ENCODE measurements at places on chromosomes 2 and 18.

DNA sequence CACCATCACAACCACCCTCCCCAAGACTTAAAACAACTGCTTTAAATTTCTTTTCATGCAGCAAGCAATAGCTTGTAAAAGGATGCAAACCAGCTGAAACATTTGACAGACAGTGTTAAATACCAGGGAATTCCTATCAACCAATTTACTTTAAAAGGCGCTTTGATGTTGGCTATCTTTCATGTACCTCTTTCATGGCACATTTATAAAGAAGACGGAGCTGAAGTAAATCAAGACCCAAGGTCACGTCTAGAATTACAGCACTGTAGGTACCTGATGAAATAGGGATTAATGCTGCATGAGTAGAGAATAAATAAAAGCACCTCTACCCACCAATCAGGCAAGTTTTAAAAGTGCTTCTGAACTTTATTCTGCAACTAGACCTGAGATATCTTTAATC is 78.9 kb downstream of the SRBD1 start:
- no peak for DNase-seq

DNA sequence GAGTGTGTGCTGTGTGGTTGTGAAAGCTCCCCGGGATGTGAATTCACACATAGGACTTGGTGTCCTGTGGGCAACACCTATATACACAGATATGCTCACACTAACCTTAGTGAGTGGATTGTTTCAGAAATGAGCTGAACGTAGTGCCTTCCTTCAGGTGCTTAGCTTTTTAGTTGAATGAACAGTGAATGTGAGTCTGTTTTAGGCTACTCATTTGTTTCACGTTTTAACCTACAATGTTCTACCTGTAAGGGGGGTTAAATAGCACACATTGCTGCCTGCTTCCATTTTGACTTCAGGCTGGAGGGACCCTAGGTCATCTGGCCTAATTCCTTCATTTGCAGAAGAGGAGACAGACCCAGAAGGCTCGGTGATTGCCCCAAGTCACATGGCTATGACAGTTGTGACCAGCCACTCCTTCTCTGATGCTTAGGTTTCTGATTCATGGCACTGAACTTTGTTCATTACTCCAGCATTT is 1.0 kb downstream of the PLEK start:
- DNase-seq: no peak

- no peak for DNase-seq
Measured at GRCh38 chr2:223943135-223943534, 2.0 kb downstream of the WDFY1 start.

- no peak for DNase-seq
Measured at GRCh38 chr18:48803518-48803917, 147.2 kb downstream of the SMAD7 start.

DNA sequence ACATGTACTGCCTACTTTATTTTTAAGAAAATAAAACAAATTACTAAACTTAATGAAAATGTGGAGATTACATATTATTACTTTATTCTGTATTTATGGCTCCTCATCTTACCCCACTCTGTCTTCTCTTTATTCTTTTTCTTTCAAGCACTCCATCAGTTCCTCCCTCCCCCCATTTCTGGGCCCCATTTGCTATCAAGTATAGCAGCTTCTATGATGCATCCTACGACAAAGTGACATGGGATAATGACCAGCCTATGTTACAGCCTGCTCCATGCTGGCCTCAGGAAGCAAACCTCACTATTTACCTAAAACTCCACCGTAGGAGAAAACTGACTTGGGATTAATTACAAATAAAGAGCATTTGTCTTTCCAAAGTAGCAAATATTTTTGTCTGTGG is 58.8 kb downstream of the RND3 start:
- DNase-seq: no peak

GRCh38 chr2:175366815-175367214 is 185.3 kb upstream of the ATP5MC3 start:
- DNase-seq: peak; percentile 42

GRCh38 chr2:193231634-193232033 is 1036.9 kb upstream of the TMEFF2 start:
- DNase-seq: no peak

DNA sequence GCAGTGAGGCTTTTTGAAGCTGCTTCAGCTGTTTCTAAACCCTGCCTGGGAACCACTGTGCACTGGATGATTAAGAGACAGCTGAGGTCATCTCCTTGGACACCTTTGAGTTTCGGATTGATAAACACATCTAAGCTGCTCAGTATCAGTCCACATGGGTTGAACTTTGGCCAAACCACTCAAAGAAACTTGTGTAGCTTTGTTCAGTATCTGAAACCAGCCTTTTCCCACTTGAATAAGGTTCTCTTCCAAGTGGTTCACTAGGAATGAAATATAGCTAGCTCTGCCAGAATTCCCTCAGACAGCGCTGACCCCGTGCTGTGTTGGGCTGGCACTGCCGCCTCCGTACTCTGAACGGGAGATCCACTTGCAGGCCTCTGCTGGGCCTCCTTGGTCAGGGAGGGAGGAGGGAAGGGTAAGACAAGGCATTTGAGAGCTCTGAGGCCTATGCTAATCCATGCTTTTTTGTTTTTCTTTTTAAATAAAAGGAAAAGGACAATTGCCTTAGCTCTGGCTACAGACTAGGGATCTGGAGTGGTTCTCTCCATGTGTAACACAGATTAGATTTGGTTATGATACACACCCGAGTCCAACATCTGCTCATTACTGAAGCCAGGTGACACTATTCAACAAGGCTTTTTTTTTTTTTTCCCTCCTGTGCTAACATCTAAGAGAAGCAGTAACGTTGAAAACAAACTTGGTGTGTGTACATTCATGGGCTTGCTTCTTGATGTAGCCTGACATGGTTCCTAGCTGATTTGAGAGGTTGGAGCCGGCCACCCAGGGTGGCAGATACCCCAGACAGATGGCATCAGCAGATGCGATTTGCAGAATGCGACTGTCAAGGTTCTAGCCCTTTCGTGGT is 67.7 kb downstream of the NCK2 start:
- DNase-seq: no peak

- DNase-seq: peak; percentile 40
Measured at GRCh38 chr2:134466141-134466540, 212.3 kb downstream of the MGAT5 start.

DNA sequence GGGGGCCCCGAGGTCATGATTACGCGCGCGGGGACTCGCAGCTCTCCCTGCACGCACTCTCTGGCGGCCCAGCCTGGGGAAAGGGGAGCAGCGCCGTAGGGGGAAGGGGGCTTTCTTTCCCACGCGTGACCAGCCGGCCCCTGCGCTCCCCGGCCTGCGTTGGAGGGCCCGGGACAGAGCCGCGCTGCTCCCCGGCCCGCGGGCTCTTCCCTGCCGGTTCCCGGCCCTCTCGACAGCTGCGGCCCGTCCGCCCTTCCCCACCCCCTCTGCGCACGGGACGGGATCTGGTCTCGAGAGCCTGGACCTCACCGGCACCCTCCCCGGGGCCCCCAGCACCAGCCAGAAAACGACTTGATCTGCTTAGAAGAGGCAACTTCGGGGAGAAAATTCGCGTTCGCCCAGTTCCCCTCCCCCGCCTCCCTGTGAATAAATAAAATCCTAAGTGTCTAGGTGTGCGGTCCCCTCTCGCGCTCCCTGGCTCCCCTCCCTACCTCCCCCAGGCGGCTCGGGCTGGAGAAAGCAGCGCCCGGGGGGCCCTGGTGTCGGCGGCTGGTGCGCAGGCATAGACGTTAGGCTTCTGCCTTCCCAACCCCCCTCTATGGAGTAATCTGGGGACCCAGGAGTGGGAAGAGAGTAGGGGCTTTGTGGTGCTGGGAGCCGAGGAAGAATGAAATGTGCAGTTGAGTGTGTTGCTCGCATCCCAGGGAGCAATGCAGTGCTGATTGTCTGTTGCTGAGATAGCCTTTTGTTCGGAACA is 803 bp upstream of the FIGN start:
- DNase-seq: peak; percentile 82

DNA sequence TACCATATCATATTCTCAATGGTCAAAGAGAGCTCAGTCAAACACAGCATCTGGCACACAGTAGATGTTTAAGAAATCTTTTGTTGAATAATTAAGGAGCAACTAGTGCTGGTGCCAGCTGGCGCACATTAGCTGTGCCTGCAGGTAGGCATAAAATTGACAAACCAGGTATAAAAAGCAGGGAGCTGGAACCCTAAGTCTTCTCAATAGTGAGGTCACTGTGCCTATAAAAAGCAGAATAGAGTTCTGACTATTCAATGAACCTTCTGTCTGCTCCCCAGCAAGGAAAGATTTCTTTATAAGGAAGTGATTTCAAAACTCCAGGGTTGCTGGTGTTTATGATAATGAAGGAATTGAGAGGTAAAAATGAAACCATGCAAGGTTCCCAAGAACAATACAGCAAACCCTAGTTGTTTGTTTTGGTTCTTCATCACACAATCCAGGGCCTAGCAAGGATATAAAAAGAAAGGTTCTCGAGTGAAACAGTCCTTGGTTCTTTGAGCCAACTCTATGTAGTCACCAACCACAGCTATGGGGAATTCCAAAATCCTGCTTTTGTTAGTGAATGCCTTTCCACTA is 76.1 kb downstream of the THADA start:
- no peak for DNase-seq

DNA sequence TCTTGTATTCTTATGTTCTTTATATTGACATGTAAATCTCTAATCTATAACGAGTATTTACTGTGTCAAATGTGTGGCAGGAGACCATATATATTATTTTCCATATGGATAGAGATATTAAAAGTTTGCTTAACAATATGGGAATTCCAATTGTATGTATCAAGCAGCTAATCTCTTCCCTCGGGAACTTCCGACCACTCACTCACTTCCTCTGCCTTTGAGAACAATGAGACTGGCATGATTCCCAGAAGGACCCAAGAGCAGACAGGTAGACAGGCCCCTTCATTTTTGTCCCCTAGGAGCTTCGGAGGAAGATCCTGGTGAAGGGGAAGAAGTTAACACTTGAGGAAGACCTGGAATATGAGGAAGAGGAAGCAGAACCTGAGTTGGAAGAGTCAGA is 24.1 kb downstream of the PLCD4 start:
- DNase-seq: no peak

GRCh38 chr18:22163416-22164161 is 5.8 kb upstream of the GATA6 start:
- DNase-seq: no peak

GRCh38 chr18:80163183-80163582 is 54.1 kb downstream of the ADNP2 start:
- no peak for DNase-seq

GRCh38 chr18:50559752-50560680 is at the start of gene MAPK4:
TSS of gene MAPK4 (plus strand) at chr18:50560087. CDS start at chr18:50663959, 103,872 bp downstream.
- DNase-seq: peak; percentile 38

- DNase-seq: no peak
Measured at GRCh38 chr2:21930226-21930625, 806.5 kb downstream of the TDRD15 start.

GRCh38 chr2:110796716-110797301 is 64.4 kb downstream of the ACOXL start:
- no peak for DNase-seq

DNA sequence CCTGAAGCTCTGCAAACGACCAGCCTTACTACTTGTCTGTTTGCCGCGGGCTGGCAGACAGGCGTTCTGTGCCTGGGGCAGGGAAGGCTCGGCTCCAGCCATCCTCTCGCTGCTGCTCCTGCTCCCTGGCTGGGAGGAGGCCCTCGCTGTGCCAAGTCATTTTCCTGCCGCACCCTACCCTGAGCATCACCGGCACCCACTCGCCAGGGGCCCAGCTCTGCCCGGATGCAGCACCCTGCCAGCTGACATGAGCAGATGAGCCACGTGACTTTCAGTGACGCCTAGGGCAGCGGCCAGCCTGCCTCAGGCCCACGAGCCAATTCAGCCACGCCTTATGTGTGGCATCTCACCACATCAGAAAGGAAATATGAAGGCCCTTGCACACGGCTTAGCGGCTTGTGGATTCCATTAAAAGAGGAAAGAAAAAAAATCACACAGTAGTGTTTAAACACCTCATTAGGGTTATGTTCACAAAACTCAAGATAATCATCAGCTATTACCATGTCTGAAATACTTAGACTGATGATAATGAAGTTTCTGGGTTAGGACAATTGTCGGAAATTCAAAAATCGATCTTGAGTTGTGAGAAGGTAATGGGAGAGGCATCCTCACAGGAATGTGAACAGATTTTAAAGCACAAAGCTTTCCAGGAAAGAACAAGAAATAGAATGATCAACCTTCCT is 250.5 kb downstream of the TWIST2 start:
- no peak for DNase-seq

GRCh38 chr2:223692191-223692947 is 90.2 kb upstream of the SCG2 start:
- DNase-seq: peak; percentile 49

- no peak for DNase-seq
Measured at GRCh38 chr2:146228466-146229058, 1616.3 kb upstream of the ACVR2A start.

DNA sequence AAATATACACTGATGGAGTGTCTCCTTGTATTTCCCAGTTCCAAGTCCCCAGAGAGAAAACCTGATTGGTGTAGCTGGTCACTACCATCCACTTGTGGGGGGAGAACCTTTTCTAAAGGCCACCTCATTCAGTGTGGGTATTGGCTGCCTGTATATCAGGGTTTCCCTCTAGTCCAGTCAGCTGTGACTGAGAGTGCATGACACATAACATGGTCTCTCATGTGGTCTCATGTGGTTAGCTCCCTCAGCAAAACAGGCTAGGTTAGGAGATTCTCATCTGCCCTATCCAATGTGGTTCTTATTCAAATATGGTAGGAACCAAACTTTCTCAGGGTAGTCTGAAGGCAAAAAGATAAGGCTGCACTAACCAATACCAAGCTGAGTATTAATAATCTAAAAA is 4.1 kb upstream of the GORASP2 start:
- no peak for DNase-seq

GRCh38 chr2:68027959-68028358 is 34.8 kb downstream of the C1D start:
- no peak for DNase-seq

GRCh38 chr2:173922760-173923159 is 42.4 kb downstream of the SP3 start:
- DNase-seq: no peak

DNA sequence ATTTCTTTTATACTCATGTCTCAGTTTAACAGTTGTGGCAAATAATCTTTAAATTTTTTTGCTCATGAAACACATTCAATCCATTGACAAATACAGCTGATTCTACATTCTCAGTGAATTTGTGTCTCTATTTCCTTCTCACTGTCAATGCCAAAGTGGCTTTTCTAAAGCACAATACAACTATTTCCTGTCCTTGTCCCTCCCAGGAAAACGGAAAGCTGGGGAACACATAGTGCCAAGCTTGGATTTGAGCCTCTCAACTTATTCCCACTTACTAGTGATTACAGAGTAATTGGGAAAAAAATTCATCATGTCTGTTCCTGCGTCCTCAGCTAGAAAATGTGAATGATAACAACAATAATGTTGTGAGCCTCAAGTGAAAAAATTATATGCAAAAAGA is 899.7 kb upstream of the CDH2 start:
- DNase-seq: no peak

- peak; percentile 46 for DNase-seq
Measured at GRCh38 chr2:19673213-19673791, 228.5 kb downstream of the TTC32 start.

- DNase-seq: no peak
Measured at GRCh38 chr2:3396920-3397559, 17.5 kb downstream of the TRAPPC12 start.
